ENCODE measurements at places on chromosomes 3 and 15.

GRCh38 chr3:18334837-18335601 lies 90.1 kb downstream of the SATB1 start:
- DNase-seq: no peak

DNA sequence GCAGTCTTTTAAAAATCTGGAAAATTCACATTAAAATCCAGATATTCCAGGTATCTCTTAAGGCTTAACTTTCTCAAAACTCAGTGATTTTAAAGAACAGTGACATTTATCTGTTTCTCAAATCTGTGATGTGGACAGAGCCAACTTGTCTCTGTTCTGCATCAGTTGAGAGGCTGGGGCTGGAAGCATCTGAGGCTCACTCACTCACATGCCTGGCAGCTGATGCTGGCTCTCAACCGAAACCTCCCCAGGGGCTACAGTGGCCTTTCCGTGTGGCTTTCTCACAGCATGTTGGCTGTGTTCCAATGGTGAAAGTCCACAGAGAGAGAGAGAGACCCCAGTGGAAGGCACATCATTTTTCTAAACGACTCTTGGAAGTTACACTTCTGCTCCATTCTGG lies 53.5 kb downstream of the CEMIP start:
- DNase-seq: no peak

- DNase-seq: peak; percentile 14
These were observed 22.9 kb downstream of the EPHB3 start for GRCh38 chr3:184584464-184584891.

DNA sequence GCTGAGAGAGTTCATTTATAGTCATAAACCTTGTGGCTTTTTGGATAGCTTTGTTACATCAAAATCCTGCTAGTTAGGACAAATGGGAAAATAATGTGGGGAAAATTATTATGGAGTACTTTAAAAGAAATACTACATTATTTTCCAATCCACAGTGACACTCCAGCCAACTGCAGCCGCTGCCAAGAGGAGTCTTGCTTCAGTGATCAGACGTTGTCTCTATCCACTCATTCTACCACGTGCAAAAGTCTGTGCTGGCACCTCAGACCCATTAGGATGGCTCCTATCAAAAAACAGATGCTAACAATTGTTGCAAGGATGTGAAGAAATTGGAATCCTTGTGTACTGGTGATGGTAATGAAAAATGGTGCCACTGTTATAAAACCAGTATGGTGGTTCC lies 128.6 kb upstream of the IQSEC1 start:
- DNase-seq: peak; percentile 14

GRCh38 chr15:38084289-38084688 lies 149.8 kb downstream of the TMCO5A start:
- DNase-seq: peak; percentile 48

DNA sequence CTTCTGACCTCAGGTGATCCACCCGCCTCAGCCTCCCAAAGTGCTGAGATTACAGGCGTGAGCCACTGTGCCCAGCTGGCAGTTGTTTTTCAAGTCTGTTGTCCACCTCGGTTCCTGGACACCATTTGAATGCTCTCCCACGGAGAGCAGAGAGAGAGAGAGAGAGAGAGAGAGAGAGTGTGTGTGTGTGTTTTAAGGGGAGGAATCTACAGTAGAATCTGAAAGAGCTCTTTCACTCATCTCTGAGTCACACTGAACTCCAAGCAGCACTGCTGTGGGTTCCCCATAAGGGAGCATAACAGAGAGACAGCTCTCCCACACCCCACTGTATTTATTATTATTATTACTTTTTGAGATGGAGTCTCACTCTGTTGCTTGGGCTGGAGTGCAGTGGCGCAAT lies 156.6 kb downstream of the RPLP1 start:
- DNase-seq: peak; percentile 72

DNA sequence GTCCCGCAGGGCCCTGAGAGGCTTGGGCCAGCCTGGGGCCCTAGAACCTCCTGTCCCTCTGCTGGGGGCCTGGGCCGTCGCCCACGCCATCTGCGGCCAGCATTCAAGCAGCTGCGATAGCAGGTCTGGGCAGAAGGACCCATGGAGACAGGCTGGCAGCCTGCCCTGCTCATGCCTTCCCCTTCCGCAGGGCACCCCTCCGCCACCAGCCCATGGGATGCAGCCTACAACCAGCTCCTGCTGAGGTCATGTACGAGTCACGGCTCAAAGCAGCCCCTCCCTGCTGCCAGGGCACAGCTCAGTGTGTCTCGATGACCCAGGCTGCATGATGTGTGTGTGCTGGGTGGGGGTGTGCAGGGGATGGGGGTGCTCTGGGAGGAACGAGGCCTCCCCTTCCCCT lies 27.8 kb downstream of the DUSP7 start:
- no peak for DNase-seq

DNA sequence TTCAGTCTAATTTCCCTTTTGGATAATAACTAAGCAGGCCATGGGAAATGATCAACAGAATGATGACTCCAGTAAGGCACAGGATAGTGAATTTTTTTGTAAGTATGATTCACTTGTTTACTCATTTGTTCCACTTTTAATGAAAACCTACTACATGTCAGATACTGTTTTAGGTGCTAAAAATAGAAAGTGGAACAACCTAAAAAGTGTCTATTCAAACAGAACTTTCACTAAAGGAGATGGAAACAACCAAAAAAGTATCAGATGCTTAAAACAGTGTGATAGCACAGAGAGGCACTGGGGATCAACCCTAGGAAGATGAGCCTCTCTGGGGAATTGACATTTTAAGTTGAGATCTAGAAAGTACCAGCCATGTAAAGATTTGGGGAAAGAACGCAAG lies 11.1 kb downstream of the RYK start:
- DNase-seq: peak; percentile 69

DNA sequence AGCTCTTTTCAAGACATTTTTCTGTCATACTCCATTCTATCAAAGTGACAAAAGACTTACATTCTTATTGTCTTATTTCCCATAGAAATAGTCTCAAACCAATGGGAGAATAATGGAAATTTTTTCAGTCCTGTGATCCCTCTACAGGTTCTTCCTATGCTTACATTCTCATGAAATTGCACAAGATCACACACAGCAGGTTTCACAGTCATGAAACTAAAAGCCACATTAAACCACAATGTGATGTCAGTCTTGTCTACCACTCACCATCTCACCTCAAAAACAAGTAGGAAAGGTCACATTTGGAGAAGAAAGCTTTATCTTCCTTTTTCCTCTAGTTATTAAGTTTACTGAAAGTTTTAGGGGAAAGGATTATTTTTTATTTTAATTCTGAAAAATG lies 161.0 kb upstream of the RORA start:
- DNase-seq: peak; percentile 1

DNA sequence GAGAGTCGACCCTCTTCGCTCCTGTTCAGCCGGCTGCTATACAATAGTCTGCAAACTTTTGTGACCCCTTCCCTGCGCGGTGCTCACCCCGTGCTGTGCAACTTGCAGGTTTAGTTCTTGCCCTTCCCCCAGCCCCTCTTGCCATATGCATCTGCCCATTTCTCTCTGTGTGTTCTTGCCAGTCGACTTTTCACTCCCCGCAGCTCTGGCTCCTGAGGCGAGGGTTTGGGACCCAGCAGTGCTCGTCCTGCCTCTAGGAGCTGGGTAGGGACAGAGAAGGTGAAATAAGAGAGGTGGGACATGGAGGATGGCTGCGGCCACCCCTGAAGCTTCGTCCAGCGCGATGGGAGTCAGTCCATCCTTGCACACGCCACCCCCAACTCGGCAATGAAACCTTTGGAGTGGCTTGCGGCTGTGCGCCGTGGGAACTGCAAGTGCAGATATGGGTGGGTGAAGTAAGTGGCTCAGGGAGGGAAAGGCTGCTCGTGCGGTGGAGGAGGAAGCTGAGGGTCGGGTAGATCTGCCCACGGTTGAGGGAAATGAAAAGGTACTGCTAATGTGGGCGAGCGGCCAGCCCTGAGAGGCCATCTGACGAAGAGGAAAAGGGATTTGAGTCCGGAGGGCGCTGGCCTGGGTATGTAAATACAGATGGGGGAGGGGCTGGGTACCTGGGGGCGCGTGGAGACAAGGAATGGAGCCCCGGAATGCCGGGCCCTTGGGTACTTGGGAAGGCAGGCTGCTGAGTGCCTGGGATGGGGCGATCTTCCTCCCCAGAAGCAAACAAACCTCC lies 1.0 kb downstream of the LRRC3B start:
- no peak for DNase-seq

GRCh38 chr15:90870354-90871138 lies 2.2 kb downstream of the FURIN start:
- no peak for DNase-seq

DNA sequence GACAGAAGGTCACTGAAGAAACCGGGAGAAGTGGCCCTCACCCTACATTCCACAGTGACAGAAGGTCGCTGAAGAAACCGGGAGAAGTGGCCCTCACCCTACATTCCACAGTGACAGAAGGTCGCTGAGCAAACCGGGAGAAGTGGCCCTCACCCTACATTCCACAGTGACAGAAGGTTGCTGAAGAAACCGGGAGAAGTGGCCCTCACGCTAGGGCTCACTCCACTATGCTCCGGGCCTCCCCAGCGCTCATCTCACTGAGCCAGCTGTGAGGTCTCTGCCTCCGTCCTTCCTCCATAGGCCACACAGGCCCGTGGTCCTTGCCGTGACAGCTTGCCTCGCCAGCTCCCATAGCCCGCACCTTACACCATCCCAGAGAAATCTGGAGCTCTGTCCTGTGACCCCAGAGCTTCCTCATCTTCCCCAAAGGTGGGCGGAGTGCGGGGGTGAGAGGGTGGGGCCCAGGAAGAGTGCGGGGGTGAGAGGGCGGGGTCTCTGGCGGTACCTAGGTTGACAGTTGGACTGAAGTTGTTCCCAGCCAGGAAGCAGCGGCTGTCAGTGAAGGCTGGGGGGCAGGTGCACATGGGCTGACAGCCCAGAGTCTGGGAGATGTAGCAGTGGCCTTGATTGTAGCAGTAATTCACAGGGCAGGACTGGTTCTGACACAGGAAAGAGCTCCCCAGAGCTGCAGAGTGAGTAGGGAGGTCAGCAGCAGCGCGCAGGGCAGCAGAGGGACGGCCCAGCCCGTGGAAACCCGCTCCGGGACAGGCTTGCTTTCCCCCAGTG lies 32.0 kb downstream of the MUC20 start:
- DNase-seq: no peak

- peak; percentile 56 for DNase-seq
These were observed 1.1 kb upstream of the FGF7 start for GRCh38 chr15:49421991-49422390.

GRCh38 chr3:172100482-172100881 lies 61.1 kb downstream of the FNDC3B start:
- DNase-seq: no peak

- DNase-seq: no peak
These were observed 77.5 kb downstream of the RPL22L1 start for GRCh38 chr3:170792471-170792870.

DNA sequence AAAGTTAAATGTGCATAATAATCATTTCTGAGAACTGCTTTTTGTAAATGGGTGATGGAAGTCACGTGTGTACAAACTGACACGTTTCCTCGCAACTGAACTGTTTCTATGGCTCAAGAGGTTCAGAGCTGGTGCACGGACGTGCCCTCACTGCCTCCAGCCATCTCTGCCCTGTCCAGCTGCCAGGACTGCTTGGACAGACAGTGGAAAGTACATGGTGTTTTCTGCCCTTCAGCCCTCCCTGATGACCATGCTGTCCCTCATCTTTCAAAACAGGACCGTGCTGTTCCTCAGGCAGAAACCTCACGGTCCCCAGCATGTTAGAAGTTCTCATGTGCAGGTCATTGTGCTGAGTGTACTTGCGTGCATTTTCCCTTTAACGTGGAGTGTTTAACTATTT lies 38.7 kb downstream of the GJD2 start:
- DNase-seq: no peak

DNA sequence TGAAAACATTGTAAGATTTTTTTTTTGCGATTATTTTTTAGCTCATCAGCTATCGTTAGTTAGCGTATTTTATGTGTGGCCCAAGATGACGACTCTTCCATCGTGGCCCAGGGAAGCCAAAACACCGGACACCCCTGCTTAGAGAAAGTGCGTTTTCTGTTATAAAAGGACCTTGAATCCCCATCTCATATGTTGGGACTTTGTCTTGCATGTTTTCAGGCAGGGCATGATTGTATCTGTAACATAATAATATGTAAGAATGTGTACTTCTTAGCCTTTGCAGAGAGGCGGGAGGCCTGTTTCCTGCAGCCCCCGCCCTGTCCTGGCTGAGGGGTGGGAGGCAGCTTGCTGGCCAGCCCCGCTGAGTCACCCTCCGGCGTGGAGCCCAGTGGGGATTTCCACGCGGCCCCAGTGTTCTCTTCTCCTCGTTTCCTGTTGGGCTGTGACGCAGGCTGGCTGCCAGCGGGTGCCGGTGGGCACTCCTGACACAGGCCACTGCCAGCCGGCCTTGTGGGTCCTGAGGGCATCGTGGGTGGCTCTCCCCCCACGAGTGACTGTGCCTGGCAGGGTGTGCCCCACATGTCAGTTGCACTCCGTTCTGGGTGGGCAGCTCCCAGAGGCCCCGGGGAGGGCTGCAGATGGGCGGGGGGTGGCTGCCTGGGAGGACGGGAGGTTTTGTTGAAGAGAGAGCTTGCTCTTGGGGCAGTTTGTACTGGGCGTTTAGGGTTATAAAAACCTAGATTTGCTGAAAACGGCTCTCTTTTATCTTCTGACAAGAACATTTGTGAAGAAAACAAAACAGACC lies 55.6 kb downstream of the SMAD3 start:
- peak; percentile 88 for DNase-seq

GRCh38 chr15:61994216-61994615 lies 66.0 kb downstream of the VPS13C start:
- DNase-seq: peak; percentile 17

DNA sequence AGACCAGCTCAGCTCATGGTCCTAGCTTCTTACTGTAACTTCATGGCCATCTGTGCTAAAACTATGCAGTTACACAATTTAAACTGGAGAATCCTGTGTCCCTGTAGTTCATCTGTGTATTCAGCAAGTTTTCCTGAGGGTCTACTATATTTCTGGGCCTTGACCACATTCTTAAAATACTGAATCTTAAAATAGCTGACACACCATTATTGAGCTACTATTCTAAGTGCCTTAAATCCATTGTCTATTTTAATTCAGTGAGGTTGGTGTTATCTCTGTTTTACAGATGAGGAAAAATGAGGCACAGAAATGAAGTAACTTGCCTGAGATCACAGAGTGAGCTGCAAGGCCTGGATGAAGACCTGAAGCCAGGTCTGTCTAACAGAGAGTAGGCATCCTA lies 22.0 kb downstream of the MYLK start:
- DNase-seq: no peak

DNA sequence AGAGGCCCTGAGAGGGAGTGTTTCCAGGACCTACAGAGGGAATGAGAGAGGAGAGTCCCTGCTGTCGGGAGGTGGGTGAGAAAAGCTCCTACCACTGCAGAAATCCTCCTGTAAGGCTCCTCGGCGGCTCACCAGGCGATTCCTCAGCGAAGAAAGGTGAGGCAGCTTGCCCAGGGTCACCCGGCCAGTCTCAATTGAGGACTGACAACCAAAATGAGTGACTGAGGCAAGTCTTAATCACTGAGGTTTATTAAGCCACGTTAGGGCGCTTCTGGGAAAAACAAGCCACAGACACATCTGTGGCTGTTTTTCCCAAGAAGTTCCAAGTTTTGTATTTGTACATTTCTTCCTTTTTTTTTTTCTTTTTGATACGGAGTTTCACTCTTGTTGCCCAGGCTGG lies 48.5 kb downstream of the ZDHHC19 start:
- no peak for DNase-seq

GRCh38 chr3:15291589-15292541 lies 40.5 kb downstream of the SH3BP5 start:
- no peak for DNase-seq

Measured in renal cortical epithelial cell (primary cell).